Vagina (tissue), 2 donors: ENCODE measurements at places on chromosomes 16 and 17.

GRCh38 chr17:10186771-10187410 is 11.5 kb downstream of the GAS7 start:
- H3K4me1 ChIP-seq, result peaks cover 17% of the 10 kb centered on the region
- H3K27ac ChIP-seq, result no peak overlapping the region
- no peaks in the 10 kb centered on the region for H3K27me3 ChIP-seq
- no peak overlapping the region for H3K4me3 ChIP-seq

GRCh38 chr16:15856182-15856581 is 646 bp downstream of the MYH11 start:
- H3K36me3 ChIP-seq, result no peaks in the 10 kb centered on the region
- peaks cover 22% of the 10 kb centered on the region for H3K4me1 ChIP-seq
- DNase-seq, result no peak
- peak overlapping the region; percentile 53 for H3K27ac ChIP-seq

DNA sequence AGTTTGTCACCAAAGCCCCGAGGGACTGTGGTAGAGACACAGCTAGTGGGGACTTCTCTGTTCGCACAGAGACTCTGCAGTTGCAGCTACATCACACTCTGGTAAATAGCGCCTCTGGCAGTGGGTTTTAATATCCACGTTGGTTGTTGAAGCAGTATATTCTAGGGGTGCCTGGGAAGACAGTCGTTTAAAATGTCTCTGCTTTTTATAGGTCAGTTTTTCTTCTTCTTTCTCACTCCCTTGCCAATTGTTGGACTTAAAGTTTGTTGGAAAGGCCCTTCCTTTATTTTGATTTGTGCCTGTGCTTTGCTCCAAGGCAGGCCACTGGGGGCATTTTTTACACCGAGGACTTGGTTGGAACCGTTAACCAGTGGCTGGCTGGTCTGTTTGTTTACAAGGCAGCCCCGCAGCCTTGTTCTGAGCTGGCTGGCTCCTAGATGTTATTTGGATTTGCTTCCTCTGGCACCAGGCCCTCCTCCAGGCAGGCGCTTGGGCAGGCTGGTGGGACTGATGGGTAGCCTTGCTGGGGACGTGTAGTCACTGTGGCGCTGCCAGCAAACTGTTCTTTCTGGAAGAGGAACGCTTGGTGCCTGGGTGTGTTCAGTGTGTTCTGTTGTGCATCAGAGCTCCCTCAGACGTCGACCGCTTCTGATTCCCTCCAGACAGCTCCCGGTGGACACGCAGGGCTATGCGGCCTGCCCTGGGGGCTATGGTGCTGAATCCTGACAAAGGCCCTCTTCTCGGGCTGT is 218.2 kb upstream of the CHMP6 start:
- no peaks in the 10 kb centered on the region for H3K36me3 ChIP-seq
- no peaks in the 10 kb centered on the region for H3K4me1 ChIP-seq
- H3K27ac ChIP-seq, result peak overlapping the region; percentile 45
- H3K4me3 ChIP-seq, result no peak overlapping the region

- peaks cover 6% of the 10 kb centered on the region for H3K4me1 ChIP-seq
- no peak overlapping the region for H3K4me3 ChIP-seq
- DNase-seq, result no peak
- no peak overlapping the region for H3K27ac ChIP-seq
- no peaks in the 10 kb centered on the region for H3K36me3 ChIP-seq
- H3K27me3 ChIP-seq, result no peaks in the 10 kb centered on the region
Observed at GRCh38 chr16:1059310-1059709, 13.2 kb upstream of the SSTR5 start.

DNA sequence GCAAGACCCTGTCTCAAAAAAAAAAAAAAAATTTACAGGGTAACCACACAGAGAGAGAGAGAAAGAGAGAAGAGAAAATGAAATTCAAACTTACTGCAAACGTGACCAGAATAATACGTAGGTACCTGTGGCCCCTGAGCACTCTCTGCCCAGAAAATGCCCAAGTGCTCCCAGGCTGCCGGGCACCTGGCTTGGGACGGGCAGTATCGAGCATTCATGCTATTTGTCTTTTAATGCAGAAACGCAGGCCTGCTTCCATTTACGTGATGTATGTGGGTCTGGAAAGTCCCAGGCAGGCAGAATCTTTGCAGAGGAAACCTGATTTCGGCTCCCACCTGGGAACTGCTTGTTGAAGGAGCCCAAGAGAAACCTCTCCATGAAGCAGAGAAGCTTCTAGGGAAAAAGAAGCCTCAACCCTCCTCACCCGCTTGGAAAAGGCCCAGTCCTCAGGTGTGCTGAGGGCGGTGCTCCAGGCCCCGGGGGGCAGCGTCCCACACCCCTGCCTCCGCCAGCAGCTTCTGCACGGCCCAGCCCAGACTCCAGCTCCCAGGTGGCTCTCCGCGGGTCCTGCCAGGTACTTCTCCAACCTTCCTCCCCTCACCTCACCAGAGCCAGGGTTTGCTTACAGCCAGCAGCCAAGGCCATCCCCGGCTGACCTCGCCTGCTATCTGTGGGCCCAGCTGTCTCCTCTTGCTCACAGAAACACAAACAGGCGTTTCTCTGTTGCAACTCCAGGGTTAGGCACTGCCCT is 14.0 kb downstream of the RPH3AL start:
- DNase-seq, result no peak
- peaks cover 18% of the 10 kb centered on the region for H3K4me1 ChIP-seq
- no peak overlapping the region for H3K27ac ChIP-seq
- no peaks in the 10 kb centered on the region for H3K36me3 ChIP-seq

- no peaks in the 10 kb centered on the region for H3K27me3 ChIP-seq
- no peak overlapping the region for H3K27ac ChIP-seq
- DNase-seq, result no peak
- no peaks in the 10 kb centered on the region for H3K36me3 ChIP-seq
Observed at GRCh38 chr17:61245706-61246135, 153.9 kb upstream of the TBX2 start.

- DNase-seq, result no peak
- peaks cover 8% of the 10 kb centered on the region for H3K4me1 ChIP-seq
- no peak overlapping the region for H3K4me3 ChIP-seq
- H3K27ac ChIP-seq, result no peak overlapping the region
Observed at GRCh38 chr17:27798376-27798775, 2.0 kb downstream of the NOS2 start.

DNA sequence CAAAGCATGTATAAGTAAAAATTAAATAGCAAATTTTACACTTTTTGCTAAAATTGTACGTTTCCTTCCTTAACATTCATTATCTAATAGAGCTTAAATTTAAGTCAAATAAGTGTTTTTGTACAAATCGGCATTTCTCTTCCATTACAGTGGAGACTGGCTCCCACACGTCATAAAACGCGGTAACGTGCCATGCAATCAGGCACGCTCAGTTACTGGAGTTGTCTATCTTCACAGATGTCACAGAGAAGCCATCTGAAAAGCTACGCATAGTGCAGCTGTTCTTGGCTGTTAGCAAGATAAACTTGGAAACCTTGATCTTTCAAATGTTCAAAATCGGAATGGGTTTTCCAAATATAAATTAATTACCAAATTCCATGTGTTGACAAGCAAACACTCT is 165.3 kb downstream of the STX8 start:
- no peak overlapping the region for H3K27ac ChIP-seq
- H3K36me3 ChIP-seq, result no peaks in the 10 kb centered on the region

DNA sequence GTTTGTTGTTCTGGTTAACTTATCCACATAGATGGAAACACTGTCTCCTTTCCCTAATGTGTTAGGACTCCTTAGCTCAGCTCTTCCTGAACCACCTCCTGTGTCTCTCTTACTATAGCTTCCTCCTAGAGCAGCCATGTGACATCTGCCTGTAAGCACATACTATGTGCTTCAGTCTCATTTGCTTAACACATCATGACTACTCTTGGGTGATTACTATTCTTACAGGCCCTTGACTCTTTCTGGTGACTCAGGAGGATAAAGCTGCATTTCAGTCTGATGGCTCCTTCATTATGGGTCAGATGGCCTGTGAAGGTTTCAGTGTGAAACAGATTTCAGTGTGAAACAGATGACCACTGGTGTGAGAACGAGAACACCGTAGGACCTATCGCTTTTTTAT is 320 bp upstream of the KRTAP4-2 start:
- H3K27ac ChIP-seq, result peak overlapping the region; percentile 44
- no peak for DNase-seq
- no peaks in the 10 kb centered on the region for H3K27me3 ChIP-seq
- no peak overlapping the region for H3K4me3 ChIP-seq
- H3K4me1 ChIP-seq, result peaks cover 4% of the 10 kb centered on the region

DNA sequence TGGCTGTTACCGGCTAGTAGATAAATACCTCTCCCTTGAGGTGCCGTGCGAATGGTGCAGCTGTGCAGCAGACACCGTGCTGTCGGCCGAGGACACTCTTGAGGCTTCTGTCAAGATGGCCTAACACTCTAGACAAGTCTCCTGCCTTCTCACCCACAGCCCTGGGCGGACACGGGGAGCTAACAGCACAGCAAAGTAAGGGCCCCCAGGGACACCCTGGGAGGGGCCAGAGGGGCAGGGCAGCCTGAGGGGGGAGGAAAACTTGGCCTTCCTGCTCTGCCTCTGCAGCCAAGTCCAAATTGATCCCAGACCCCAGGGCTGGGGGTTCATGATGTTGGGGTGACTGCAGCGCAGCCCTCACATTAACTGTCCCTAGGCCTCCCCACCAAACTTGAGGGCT is 210.2 kb downstream of the RPTOR start:
- no peaks in the 10 kb centered on the region for H3K27me3 ChIP-seq
- peaks cover 28% of the 10 kb centered on the region for H3K4me1 ChIP-seq
- no peak overlapping the region for H3K27ac ChIP-seq
- DNase-seq, result no peak

DNA sequence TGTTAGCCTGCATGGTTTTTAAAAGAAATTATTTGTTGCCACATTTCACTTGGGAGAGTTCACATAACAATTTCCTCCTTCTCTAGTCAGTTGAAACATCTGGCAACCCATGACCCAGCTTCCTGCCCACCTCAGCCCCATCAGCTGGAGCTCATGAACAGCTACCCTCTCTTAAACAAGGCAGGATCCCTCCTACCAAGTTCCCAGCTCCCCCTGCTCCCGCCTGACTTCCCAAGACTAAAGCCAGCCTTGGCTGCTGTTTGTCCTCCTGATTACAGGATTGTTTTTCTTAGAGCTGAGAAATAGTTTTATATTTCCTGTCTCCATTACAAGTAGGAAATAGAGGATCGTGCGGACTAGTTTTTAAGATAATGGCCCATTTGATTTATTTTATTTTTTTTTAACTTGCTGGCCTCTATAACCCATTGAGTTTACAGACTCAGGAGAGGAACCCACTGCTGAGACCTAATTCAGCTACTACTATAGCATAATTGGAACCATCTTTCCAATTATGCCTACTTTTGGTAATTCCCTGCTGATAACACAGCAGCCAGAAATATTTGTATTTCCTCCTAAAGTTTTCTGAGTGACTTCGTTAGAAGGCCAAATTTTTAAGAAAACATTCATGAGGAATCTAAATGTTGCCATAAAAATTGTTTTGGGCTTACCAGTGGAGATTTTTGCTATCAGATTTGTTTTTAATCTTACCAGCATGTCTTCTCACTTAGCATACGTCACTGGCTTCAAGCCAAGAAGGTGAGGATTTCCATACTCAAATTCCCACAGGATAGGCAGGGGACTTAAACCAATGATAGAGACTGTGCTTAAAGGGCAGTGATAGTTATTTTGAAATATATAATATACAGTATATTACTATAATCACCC is 90.0 kb downstream of the ELAC2 start:
- H3K27ac ChIP-seq, result peak overlapping the region; percentile 0
- no peak overlapping the region for H3K4me3 ChIP-seq
- H3K27me3 ChIP-seq, result no peaks in the 10 kb centered on the region
- H3K4me1 ChIP-seq, result no peaks in the 10 kb centered on the region
- H3K36me3 ChIP-seq, result no peaks in the 10 kb centered on the region

DNA sequence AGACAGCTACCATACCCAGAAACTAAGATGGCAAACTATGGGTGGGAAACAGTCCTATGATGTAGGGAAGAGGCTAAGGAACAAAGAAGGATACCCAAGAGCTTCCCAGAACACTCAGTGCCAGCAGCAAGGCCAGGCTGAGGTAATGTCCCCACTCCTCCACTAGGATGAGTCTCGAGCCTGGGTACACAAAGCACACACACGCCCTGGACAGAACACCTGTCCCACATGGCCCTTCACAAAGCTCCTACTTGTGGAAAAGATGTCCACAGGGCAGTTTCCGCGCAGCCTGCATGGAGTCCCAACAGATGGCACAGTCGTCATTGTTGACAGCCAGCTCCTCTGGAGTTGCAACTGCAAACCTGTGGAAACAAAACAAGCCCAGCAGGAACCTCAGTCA is 23.9 kb downstream of the AMFR start:
- DNase-seq, result no peak
- H3K4me1 ChIP-seq, result no peaks in the 10 kb centered on the region
- H3K4me3 ChIP-seq, result no peak overlapping the region
- H3K27ac ChIP-seq, result no peak overlapping the region
- H3K36me3 ChIP-seq, result no peaks in the 10 kb centered on the region

GRCh38 chr16:27232901-27233625 is 29.7 kb downstream of the KDM8 start:
- no peak for DNase-seq
- H3K36me3 ChIP-seq, result no peaks in the 10 kb centered on the region
- H3K27ac ChIP-seq, result no peak overlapping the region
- H3K4me1 ChIP-seq, result peaks cover 33% of the 10 kb centered on the region

DNA sequence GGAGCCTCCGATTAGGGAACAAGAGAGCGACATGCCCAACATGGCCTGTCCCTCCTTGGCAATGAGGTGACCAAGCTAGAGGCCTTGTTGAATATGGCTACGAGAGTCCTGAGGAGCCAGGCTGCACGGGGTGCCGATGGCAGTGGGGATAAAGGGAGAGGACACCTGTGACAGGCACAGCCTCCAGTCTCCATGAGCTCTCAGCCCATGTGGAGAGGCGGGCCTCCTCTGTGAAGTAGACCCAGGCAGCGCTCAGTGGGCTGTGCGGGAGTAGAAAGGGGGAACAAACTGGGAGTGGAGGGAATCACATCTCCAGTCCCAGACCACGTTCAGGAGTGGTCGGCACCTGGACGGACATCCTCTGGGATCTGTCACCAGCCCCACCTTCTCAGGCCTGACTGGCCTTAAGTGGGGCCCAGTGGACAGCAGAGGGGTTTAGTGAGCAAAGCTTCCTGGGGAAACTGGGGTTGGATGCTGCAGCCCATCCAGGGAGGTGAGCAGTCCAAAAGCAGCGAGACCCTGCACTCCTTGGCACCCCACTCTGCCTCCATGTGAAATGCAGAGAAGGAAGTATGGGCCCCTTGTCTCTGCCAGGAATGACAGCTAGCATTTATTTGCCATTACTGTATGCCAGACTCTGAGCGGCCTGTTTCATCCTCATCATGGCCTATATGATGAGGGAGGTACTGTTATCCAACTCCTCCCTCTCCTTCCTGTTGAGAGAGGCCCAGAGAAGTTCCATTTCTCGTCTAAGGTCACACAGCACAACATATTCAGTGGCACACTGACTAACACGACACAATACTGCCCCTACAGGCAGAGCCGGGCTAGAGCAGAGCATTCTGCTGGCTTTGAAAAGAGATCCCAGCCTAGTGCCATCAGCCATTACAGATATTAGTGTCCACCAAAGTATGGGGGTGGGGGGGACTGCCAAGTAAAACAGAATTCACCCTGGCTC is 4.5 kb upstream of the TMEM92 start:
- H3K27me3 ChIP-seq, result no peaks in the 10 kb centered on the region
- no peak overlapping the region for H3K4me3 ChIP-seq
- no peaks in the 10 kb centered on the region for H3K36me3 ChIP-seq
- DNase-seq, result no peak
- peak overlapping the region; percentile 93 for H3K27ac ChIP-seq
